ENCODE measurements at places on chromosomes 5 and 9.

DNA sequence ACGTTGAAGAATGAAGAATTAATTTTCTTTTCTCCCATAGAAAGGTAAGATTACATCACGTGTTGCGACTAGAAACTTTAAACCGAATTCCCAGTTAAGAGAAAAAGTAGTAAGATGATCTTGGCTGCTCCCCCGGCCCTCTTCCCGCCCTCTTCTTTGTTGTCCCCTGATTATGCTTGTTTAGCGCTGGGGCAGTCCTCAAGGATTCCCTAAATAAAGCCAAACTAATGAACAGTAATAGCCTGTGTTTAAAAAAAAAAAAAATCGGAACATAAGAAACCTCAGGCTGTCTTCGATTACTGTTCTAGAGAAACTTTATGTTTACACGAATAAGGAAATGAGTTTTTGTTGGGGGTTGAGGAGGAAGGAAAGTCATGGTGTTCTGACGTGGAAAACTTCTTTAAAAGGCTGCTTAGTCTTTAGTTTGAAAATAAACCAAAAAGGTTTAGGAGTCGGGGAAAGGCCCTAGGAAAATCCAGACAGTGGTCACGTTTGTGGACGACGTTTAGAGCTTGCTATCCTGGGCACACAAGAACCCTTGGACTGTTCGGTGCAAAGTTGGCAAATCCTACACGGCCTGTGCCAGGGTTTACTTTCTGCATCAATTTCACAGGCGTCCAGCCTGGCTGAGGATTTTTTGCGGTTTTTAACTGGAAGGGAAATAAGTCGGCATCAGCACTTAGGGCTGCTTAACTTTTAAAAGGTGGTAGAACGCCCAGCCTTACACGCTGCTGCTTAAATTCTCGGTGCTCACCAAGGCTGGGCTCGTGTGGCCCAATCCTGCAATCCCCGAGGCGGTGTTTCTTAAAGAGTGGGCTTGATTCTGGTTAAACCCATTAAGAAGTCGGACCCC is 1.1 kb upstream of the MAT2B start:
- peak; percentile 63 for DNase-seq

GRCh38 chr9:131657456-131657855 is 82.4 kb downstream of the RAPGEF1 start:
- no peak for DNase-seq

DNA sequence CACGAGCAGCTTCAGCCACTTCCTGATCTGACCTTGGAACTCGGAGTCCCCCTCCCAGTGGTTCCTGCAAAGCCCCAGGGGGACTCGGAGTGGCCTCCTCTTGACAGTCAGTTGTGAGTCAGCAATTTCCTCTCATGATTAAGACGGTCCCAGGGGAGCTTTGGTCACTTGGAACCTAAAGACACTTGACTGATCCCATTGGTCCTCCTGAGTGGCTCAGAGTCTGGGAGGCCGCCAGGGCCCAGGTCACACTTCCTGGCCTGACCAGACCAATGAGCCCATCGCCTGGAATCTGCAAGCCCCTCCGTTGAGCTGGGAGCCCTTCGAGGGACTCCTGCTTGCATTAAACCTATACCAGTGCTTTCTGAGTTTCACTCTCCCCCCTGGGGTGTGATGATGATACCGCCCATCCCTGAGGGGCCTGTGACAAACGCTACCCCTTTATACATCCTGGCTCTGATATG is 29.1 kb downstream of the TSPAN17 start:
- DNase-seq = no peak

DNA sequence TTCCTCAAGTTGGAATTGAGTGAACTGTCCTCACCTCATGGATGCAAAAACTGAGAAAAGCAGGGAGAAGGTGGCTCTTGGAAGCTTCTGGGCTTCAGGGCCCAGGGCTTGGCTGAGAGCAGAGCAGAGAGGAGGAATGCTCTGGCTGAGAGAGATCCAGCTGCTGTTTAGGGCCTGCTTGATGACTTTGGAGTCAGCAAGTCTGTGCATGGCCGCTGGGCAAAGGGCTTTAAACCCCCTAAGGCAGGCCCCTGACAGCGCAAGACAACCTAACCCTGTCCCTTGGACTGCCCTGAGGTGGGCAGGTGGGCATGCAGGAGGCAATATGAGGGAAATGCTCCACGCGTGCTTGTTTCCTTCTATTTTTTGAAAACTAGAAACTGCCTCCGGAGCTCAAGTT is 8.6 kb downstream of the STC2 start:
- DNase-seq = no peak

- no peak for DNase-seq
These were observed 183.7 kb downstream of the GLIS3 start for GRCh38 chr9:4116071-4116581.

DNA sequence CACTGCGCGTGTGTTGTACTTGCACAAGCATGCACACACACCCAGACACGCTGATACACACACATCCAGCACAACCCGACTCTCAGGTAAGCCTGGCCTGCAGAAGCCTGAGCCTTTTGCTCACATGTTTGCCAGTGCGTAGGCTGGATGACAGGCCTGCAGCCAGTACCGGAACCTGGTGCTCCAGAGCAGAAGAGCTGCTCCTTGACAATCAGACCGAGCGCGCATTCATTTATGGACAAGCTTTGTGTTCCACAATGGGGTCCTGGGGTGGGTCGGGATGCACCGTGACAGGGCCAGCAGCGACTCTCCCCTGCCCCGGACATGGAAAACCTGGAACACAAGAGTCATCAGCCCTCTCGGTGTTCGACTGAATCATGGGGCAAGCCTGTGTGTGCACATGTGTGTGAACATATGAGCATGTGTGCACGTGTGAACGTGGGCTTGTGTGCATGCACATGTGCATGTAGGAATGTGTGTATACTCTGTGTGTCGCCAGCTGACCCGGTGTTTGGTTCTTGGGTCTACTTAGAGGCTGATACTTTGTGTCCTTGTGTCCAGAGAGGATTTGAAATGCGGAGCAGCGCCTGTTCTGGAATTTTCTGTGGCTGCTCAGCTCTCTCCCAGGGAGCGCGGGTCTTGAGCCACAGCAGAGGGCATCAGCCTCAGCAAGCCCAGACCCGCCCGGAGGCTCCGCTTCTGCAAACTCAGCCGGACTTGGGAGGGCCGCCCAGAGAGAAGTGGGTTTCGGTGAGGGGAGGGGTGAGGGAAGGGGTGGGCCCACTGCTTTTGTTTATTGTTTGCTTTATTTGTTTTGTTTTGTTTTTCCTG is 32.2 kb downstream of the IRX4 start:
- no peak for DNase-seq

DNA sequence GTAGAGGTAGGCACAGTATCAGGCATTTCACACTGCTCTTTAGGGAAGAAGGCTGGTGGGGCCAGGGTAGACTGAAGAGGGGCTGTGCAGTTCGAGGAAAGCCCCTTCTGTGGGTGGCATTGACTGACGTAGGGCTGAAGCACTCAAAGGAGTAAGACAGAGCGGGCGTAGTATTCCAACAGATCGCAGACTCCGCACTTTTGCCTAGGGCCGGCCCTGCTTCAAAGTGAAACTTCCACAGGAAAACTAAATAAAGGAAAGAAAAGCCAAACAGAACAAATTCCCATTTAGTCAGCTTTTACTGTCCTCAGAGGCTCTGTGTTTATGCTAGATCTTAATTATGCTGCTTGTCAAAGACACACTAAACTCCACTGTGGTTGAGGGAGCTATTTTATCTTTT is 493.0 kb upstream of the WWC1 start:
- DNase-seq = no peak

GRCh38 chr5:27947088-27947487 is 908.7 kb upstream of the CDH9 start:
- no peak for DNase-seq

DNA sequence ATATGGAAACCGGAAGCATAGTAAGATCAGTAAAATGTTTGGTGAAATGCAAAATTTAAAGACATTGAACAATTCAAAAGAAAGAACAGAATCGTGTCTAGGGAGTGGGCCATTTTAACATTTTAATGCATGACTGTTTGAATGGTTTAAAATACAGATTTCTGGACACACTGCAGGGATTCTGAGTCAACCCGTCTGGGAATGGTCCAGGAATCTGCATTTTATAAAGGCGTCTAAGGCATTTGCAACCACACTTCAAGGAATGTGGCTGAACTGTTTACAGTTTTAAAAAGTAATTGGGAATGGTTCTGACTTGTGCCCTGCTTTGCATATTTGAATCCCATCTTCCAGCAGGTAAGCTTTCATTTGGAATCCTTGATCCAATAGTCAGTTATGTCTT is 811.7 kb upstream of the WWC1 start:
- DNase-seq = no peak

- DNase-seq = no peak
These were observed 199.0 kb downstream of the DNAH5 start for GRCh38 chr5:13745508-13745907.

DNA sequence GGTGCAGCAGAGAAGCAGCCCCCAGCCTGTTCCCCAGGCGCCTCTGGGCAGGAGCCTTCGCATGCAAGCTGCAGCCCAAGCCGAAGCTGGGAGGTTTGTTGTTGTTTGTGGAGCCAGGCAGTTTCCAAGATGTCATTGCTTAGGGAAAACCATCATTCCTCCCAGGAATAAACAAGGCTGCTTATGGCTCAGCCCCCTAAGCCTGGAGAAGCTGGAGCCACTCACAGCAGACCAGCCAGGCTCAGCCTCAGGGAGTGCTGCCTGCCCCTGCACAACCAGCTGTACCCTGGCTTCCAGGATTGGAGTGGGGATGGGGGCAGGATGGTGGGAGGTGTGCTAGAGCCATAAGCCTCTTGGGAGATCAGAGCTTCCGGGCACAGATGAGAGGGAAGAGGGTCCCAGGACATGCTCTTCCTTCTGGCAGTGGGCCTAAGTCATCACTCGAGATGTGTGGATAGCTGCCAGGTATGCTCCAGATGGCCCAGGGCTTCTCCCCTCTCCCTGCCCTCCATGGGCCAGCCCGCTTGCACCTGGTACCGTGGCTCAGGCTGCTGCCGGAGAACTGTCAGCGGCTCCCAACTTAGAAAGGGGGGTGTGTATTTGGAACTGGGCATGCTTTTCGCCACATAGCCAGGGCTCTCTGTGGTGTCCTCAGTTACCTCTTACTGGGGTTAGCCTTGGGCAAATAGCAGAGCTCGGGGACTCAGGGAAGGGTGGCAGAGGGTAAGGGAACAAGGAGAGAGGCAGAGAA is 105.2 kb downstream of the RGS3 start:
- DNase-seq = no peak

- no peak for DNase-seq
These were observed 53.8 kb upstream of the KCNMB1 start for GRCh38 chr5:170442921-170443320.

GRCh38 chr9:103789686-103790085 is 304.4 kb upstream of the SMC2 start:
- no peak for DNase-seq

GRCh38 chr5:135869276-135869675 is 26.4 kb downstream of the IL9 start:
- DNase-seq = no peak

- no peak for DNase-seq
These were observed 36.0 kb upstream of the GOLM1 start for GRCh38 chr9:86135371-86135770.

- no peak for DNase-seq
These were observed 43.1 kb downstream of the NDST1 start for GRCh38 chr5:150551066-150551465.

GRCh38 chr5:141518618-141519015 is 29.7 kb downstream of the PCDHGC5 start:
- DNase-seq = no peak

- no peak for DNase-seq
These were observed 110.5 kb downstream of the JMY start for GRCh38 chr5:79346420-79346824.

GRCh38 chr9:3497401-3497800 is 28.4 kb downstream of the RFX3 start:
- no peak for DNase-seq

- peak; percentile 36 for DNase-seq
These were observed 491 bp downstream of the OR1N1 start for GRCh38 chr9:122526602-122527001.

- no peak for DNase-seq
These were observed 54.3 kb downstream of the TSTD2 start for GRCh38 chr9:97578846-97579245.

GRCh38 chr5:38756068-38756467 is 89.7 kb upstream of the OSMR start:
- DNase-seq = no peak

DNA sequence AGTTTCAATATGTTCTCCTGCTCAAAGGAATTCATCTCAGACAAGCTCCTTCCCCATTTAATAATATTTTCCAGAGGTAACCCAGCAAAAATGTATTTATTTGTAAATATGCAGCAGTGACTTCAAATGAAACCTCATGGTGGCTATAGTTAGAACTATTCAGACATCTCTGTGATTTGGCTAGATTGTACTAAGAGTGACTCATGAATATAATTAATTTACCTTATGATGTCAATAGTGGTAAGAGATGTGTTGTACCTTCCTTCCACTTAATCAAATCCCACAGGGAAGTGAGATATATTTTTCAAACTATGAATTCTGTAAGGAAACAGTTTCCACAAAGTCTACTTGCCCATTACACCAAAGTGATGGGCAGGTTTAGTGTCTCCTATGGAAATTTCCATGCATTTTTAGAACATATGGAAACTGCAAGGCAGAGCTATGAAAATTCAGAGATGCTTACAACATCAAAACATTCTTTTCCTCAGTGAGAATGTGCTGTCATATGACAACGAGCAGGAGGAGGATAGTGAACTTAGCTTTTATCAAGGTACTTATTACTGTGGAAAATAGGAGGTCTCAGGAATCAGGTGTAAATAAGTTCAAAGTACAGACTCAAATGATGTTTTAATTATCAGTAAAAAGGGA is 34.0 kb upstream of the SPDL1 start:
- no peak for DNase-seq
